Activated B cell treated with CpG ODN at 0.5 μM for 24 hours (primary cell): ENCODE measurements at places on chromosomes 2 and 18. TPM values are rescaled to one million over a fixed set of nuclear protein-coding genes. Genes with fewer than 3 reads are reported as not detected.

Gene TPRKB
- 26.9 and 27.1 TPM in 2 replicates for total RNA-seq

Gene LIMS3
- total RNA-seq: 0.24 TPM in 1 of 2 replicates, not detected in the other

GRCh38 chr2:184562532-184562931 is 35.8 kb upstream of the ZNF804A start:
- DNase-seq: no peak

Gene SERPINB12
- not detected in 2 replicates for total RNA-seq

DNA sequence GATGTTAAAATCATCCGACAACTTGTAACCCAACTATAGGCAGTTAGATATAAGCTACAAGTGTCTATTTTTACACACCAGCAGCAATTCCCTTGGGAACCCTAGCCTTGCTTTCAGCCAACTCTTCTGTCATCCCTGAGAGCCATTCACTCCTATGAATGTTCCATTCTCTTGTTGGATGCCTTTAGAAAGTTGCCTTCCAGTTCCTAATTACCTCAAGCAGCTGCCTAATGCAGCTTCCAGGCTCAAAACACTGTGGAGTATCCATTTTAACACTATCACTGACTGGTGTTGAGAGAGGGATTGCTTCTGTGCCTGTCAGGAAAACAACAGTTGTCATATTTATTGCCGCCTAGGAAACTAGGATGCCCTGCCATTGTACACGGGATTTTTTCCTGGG is 402.0 kb upstream of the ACVR2A start:
- no peak for DNase-seq
